G401 (cell line): ENCODE measurements at places on chromosomes 3 and 15. TPM values are rescaled to one million over a fixed set of nuclear protein-coding genes. Genes with fewer than 3 reads are reported as not detected.

- DNase-seq = no peak
These were observed 32.6 kb upstream of the SPTBN5 start for GRCh38 chr15:41926185-41927056.

- DNase-seq = no peak
These were observed 425.3 kb upstream of the MDFIC2 start for GRCh38 chr3:70737666-70738290.

Gene ZNF80
- total RNA-seq = not detected in 2 replicates

GRCh38 chr15:56076640-56077039 is 83.2 kb upstream of the NEDD4 start:
- peak; percentile 85 for DNase-seq

Gene KCNMB2
- total RNA-seq = not detected in 2 replicates
